ENCODE measurements at places on chromosomes 4 and X.

- DNase-seq: no peak
These were observed 9.6 kb downstream of the NBDY start for GRCh38 chrX:56738670-56739069.

GRCh38 chr4:4772534-4772933 lies 86.9 kb upstream of the MSX1 start:
- DNase-seq: no peak

- DNase-seq: no peak
These were observed 203.5 kb downstream of the PRDM5 start for GRCh38 chr4:120718979-120719566.

DNA sequence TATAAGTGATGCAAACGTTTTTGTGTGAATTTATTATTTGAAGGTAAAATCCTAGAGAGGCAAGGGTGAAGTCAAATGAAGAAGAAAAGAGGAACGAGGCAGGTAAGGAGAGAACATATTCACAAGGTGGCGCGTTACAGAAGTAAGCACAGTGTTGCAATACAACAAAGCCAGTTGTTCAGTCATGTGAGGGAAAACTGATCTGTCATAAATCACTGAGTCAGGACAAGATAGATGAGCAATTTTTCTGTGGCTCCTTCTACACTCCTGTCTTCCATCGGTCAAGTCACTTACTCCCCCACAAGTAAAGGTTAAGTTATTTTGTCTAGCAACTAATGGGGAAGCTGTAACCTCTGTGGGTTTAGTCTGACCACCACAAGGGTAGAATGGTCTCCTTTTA lies 203.0 kb upstream of the GK2 start:
- DNase-seq: no peak

DNA sequence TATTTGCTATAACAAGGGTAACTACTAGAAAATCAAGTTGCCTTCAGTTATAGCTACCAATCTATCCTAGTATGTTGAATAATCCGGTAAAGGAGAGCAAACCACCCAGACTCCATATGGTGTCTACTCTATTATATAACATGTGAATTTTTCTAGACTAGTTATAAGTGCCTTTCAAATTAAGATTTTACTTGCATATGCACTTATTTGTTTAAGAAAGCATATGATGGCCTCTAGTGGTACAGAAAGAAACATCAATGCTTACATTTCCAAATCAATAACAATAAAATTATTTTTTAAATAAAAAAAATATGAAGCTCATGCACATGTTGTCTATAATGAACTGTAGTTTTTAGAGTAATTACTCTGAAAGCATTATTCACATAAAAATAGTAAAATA lies 1516.4 kb upstream of the PABPC4L start:
- DNase-seq: no peak

DNA sequence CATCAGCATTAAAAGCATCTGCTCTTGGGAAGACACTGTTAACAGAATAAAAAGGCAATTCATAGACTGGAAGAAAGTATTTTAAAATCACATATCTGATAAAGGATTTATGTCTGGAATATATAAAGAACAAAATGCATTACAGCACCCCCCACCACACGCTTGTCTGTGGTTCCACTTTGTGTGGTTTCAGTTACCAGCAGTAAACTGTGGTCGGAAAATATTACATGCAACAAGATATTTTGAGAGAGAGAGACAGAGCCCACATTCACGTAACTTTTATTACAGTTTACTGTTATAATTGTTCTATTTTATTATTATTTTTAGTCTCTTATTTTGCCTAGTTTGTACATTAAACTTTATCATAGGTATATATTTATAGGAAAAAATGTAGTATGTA lies 21.2 kb upstream of the PDE6B start:
- DNase-seq: no peak

DNA sequence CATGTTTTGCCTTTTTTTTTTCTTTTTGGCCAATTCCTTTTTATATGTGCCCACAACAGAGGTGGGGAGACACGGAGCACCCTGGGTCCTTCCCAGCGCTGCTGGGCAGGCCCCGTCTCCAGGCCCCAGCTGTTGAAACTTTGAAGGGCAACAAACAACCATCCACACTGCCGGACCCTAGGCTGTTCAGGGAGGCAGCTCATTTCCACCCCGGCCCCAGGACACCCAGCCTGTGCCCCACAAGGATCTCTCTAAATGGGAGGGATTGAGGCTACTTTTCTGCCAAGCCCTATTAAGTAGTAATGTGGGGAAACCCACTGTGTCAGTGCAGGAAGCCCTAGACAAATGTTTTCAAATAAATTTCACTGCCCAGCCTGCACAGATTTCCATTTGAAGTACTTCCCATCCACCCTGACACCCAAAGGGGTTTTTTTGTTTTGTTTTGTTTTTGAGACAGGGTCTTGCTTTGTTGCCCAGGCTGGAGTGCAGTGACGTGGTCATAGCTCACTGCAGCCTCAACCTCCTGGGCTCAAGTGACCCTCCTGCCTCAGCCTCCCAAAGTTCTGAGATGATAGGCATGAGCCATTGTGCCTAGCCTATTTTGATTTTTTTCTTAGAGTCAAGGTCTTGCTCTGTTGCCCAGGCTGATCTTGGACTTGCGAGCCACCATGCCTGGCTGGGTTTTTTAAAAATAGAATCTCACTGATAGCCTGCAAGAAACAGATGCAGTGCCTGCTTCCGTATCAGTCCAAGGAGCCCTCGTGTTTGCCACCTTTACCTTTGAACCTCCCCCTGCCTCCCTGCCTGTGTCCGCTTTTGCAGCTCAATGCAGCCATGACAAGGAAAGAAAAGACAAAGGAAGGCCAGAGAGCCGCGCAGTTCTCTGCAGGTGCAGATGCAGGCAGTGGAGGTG lies 13.4 kb upstream of the CLCN4 start:
- DNase-seq: no peak

DNA sequence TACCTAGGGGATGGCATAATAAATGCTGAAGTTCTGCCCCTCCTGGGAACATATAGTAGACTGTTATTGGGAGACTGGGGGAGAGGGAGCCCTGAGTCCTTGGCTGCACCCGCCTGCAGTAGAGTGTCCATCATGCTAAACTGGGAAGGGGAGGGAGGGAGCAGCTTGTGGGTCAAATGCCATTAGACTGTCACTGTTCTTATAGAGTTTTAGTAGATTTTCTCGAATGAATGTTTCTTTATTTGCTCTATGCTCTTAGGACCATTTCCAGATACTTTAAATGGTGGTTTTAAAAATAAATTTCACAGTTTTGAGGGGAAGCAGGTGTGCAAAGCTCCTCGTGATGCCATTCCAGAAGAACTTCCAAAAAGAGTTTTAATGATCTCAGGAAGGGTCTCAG lies 111.6 kb upstream of the USP9X start:
- no peak for DNase-seq

GRCh38 chr4:186698028-186698427 lies 25.6 kb downstream of the FAT1 start:
- no peak for DNase-seq

DNA sequence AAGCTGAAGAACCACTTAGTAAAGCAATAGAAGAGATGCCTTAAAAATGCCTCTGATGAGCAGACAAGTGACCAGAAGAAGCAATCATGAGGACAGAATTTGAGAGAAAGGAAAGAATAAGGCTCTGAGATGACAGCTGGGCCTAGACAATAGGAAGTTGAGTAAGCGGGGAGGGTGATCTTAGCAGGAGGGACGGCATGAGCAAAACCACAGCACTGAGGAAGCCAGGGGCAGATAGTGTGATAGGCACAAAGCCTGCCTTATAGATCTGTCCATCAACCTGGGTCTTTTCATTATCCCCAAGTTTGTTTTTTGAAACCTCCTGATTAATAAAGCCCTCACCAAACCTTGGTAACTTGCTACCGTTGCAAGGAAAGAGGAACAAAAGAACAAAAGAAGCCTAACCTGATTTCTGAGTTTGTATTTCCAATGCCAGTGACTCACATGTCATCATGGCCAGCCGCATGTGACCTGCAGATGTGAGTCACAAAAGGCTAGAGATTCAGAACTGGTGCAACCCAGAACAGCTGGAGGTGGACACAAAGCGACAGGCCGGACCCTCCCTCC lies 55.7 kb upstream of the PPARGC1A start:
- no peak for DNase-seq

DNA sequence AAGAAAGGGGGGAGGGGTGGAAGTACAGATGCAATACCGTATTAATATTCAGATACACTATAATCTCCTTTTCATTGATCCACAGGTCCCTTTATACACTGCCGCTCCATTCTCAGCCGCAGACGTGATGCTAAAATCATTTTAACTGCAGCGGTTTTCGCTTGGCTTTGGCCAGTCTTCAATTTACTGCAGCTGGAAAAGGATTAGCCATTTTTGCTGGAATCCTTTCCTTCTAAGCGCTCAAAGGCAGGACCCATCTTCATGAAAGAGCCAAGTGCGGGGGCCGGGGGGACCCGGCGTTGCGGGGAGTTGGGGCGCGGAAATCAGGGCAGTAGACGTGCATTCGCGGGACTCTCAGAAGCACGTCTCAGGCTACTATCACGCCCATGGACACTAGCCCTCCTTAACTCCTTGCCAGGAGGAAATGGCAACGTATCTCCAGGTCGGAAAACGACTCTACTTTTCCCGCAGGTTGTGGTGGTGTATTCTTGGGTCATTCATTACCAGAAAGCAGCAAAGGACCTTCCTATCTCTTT lies 1.7 kb upstream of the PCDH10 start:
- DNase-seq: no peak

DNA sequence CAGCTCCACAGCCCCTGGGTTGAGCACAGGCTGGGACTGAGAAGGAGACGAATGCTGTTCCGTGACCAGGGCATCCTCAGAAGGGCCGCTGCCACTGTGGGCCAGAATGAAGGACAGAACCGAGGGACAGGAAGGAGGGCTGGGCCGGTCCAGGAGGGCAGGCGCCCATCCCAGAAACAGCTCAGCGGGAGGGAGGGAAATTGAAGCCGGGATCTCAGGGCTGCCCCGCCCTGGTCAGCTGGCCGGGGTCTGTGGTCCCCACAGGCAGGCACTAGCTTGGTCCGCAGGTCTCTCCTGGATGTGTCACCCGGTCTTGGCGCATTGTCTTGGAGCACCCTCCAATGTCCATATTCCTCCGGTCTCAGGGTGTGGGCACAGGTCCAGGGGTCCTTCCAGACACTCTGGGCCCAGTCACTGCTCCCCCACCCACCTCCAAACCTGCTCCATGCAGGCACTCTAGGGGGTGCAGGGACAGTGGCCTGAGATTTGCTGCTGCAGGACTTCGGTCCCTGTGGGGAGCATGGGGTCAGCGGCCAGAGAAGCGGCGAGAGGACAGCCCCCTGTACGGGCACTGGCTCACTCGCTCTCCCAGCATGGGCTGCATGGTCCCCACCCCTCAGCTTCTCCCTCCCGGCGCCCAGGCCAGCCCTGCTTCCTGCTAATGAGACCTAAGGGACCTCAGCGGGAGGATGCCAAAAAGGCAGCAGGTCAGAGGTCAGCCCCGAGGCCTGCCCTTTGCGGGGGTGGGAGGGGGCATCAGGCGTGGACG lies 23.9 kb upstream of the MXD4 start:
- DNase-seq: no peak

GRCh38 chr4:148730766-148731165 lies 288.6 kb upstream of the NR3C2 start:
- DNase-seq: no peak

DNA sequence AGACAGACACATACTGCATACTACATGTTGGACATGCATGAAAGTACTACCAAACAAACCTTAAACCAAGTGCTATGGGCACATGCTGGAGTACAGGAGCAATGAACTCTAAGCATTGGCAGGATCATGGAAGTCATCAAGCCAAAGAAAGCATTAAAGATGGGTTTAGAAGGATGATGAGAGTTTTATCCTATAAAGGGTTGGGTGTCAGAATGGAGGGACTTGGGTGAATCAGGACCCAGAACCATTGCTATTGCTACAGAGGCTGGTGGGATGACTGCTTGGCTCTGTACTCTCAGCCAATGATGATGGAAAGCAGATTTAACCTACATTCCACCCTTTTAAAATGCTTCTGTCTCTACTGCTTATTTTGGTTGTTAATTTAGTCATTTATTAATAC lies 233.9 kb upstream of the EDA2R start:
- DNase-seq: no peak

GRCh38 chr4:15809058-15809457 lies 30.9 kb downstream of the CD38 start:
- DNase-seq: no peak

DNA sequence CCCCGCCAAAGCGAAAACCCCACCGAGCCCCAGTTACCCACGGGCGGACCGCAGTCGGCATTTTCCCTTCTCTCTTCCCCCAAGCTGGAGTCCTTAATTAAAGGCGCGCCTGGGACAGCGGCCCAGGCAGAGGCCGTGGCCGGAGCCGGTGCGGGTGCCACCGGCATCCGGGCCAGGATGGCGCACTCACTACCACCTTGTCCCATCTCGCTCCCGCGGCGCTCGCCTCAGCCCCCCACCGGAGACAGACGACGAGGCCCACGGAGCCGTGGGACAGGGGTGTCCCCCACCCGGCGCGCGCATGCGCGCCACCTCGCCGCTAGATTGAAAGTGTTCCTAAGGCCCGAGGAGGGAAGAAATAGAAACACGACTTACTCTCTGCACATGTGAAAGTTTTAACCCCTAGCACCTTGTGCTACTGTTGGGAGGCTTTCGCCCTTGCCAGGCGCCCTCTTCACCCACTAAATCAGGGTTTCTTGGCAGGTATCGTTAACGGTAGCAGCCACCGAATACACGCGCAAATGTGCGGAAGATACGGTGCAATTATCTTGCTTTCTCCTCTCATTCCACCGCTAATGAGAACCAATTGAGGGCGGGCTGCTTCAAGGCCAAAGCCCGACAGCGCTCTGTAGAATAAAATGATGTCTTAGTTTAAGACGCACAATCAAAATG lies 64.3 kb upstream of the CCDC160 start:
- no peak for DNase-seq

GRCh38 chr4:164783976-164784375 lies 30.0 kb downstream of the SMIM31 start:
- DNase-seq: no peak

- no peak for DNase-seq
These were observed 339.8 kb downstream of the PCDH7 start for GRCh38 chr4:31059753-31060522.

GRCh38 chrX:129953334-129953648 lies 29.1 kb upstream of the BCORL1 start:
- DNase-seq: no peak

- DNase-seq: no peak
These were observed 36.4 kb downstream of the NLRP2B start for GRCh38 chrX:57643698-57644097.

DNA sequence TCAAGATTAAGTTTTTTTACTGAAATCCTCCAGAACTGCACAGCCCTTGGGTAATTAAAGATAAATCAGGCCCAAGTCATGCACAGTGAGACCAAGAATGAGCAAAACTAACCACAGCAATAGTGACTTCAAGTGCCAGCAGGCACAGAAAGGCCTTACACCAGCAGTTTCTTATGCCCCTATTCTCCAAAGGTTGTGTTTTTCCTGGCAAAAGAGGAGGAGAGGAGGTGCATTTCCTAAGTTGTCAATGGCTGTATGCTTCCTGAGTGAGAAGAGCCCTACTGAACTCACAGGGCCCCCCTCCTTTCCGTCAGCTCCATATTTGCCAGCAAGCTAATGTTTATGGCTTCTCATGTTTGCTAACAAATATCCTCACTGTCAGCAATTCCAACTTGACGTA lies 418.7 kb upstream of the INTU start:
- DNase-seq: no peak

All from activated CD8-positive, alpha-beta memory T cell treated with anti-CD3 and anti-CD28 coated beads for 48 hours (primary cell).